ENCODE measurements at places on chromosomes 12 and 14. TPM values are rescaled to one million over a fixed set of nuclear protein-coding genes. Genes with fewer than 3 reads are reported as not detected.

The GNB3 gene
- total RNA-seq, result 0.36 TPM

The EMP1 gene
- 88.9 TPM for total RNA-seq

The ABCD4 gene
- total RNA-seq, result 30.9 TPM

The TGM1 gene
- not detected for total RNA-seq

The SLC7A8 gene
- 43.3 TPM for total RNA-seq

The DLK1 gene
- under 0.01 TPM for total RNA-seq

The AQP6 gene
- not detected for total RNA-seq

The ACOT4 gene
- 5.5 TPM for total RNA-seq

The LRTM2 gene
- not detected for total RNA-seq

The GRIN2B gene
- total RNA-seq, result under 0.01 TPM

The CCDC184 gene
- under 0.01 TPM for total RNA-seq

The LTBR gene
- 138 TPM for total RNA-seq

The JDP2 gene
- 3.3 TPM for total RNA-seq

The GPRC5A gene
- total RNA-seq, result 28.9 TPM

The GPR84 gene
- total RNA-seq, result not detected

The TPH2 gene
- not detected for total RNA-seq

The OASL gene
- total RNA-seq, result 70.9 TPM

The CFAP54 gene
- 0.34 TPM for total RNA-seq

The CCDC196 gene
- not detected for total RNA-seq

The OVCH1 gene
- under 0.01 TPM for total RNA-seq

The SIX1 gene
- not detected for total RNA-seq

The GZMB gene
- not detected for total RNA-seq

The KRT86 gene
- not detected for total RNA-seq

The TDRD9 gene
- 1.5 TPM for total RNA-seq

The SYNE3 gene
- 8.3 TPM for total RNA-seq

The SLC16A7 gene
- 11.6 TPM for total RNA-seq

The CLEC1B gene
- total RNA-seq, result not detected

The BDKRB2 gene
- total RNA-seq, result under 0.01 TPM

The KRT78 gene
- not detected for total RNA-seq

The DPY19L2 gene
- total RNA-seq, result 9.3 TPM

The POU6F1 gene
- 5.8 TPM for total RNA-seq

The SOAT2 gene
- total RNA-seq, result not detected

The GCH1 gene
- total RNA-seq, result 2.7 TPM

The HEBP1 gene
- 24.5 TPM for total RNA-seq

The BCL11B gene
- not detected for total RNA-seq

The ACSS3 gene
- under 0.01 TPM for total RNA-seq

The PZP gene
- under 0.01 TPM for total RNA-seq

The SPIC gene
- total RNA-seq, result not detected

The NRIP2 gene
- total RNA-seq, result not detected

The CCDC177 gene
- not detected for total RNA-seq

The ERG28 gene
- total RNA-seq, result 19.4 TPM

The PPHLN1 gene
- total RNA-seq, result 60.9 TPM

The ITGB7 gene
- total RNA-seq, result 2.7 TPM

The ARMH4 gene
- total RNA-seq, result 0.77 TPM
